ENCODE measurements at places on chromosomes 4 and X.

- no peak for DNase-seq
These were observed 17.6 kb downstream of the HSPA4L start for GRCh38 chr4:127799711-127800110.

- no peak for DNase-seq
These were observed 155.3 kb upstream of the GPC4 start for GRCh38 chrX:133570549-133570948.

GRCh38 chr4:609400-610050 is 15.8 kb upstream of the PDE6B start:
- DNase-seq = no peak

DNA sequence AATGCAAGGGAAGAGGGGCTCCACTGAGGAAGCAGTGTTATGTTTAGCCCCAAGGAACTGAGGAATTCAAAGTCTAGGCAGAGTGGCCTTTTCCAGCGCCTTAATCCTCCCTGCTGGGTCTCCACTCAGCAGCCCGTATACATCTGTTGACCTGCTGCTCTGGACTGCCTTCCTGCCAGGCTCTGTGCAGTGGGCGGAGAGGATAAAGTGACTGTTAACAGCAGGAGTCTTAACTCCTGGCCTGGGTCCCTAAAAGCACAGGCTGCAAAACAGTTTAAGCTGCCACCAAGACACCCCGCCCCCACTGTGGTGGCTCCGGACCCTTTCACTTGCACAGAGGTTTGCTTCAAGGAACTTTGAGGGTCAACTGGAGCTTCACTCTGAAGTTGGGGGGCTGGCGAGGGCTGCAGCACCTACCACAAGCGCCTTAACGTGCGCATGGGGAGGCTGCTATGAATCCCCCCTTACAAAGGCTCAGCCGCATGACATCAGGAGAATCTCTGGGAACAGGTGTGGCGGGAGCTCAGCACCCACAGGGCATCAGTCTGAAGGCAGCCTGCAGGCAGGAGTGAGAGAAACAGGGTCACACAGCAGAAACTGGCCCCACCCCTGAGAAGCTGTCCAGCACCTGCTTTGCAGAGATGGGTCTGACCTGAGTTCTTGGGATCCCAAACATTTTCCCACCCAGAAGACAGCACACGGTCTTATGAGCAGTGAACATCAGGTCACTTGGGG is 358.2 kb upstream of the GATB start:
- no peak for DNase-seq

- no peak for DNase-seq
These were observed 239.0 kb downstream of the PDGFC start for GRCh38 chr4:156732634-156733033.

- DNase-seq = no peak
These were observed 53.1 kb downstream of the FAM114A1 start for GRCh38 chr4:38920677-38921076.

GRCh38 chr4:61201961-61202637 is 2.0 kb downstream of the ADGRL3 start:
- DNase-seq = no peak

DNA sequence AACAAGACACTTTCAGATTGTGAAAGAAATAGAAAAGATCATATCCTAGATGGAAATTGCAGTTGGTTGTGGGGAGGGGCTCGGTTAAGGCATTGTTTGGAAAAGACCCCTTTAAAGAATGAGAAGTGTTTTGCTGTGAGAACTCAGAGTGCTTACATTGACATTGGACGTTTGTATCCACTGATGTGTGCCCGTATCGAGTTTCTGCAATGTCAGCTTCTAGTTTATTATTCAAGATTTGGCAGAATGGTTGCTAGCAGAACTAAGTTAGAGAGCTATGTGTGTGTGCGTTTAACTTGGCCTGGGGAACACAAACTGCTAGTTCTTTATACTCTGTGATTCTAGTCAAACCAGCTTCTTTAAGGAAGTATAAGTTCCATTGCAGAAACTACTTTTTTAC is 2702.5 kb downstream of the PCDH7 start:
- DNase-seq = no peak
